CD4-positive, alpha-beta T cell treated with Interleukin-17A for 4 hours (primary cell): ENCODE measurements at places on chromosomes 5 and 9.
A peak's percentile ranks its signal among the peaks of the same experiment; 100 is the strongest.

DNA sequence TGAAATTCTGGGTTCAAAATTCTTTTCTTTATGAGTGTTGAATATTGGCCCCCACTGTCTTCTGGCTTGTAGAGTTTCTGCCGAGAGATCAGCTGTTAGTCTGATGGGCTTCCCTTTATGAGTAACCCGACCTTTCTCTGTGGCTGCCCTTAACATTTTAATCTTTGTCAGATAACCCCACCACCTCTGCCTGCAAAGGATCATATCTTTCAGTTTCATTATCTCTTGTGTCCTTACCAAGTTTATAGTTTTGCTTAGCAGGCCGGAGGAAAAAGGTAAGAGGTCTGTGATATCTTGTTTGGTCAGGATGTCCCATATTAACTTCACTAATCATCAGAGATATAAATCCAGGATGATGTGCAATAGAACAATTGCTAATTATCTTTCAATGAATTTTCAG is 970.2 kb upstream of the TYRP1 start:
- DNase-seq = no peak

- DNase-seq = peak; percentile 73
These were observed 24.3 kb upstream of the POMT1 start for GRCh38 chr9:131478421-131478868.

DNA sequence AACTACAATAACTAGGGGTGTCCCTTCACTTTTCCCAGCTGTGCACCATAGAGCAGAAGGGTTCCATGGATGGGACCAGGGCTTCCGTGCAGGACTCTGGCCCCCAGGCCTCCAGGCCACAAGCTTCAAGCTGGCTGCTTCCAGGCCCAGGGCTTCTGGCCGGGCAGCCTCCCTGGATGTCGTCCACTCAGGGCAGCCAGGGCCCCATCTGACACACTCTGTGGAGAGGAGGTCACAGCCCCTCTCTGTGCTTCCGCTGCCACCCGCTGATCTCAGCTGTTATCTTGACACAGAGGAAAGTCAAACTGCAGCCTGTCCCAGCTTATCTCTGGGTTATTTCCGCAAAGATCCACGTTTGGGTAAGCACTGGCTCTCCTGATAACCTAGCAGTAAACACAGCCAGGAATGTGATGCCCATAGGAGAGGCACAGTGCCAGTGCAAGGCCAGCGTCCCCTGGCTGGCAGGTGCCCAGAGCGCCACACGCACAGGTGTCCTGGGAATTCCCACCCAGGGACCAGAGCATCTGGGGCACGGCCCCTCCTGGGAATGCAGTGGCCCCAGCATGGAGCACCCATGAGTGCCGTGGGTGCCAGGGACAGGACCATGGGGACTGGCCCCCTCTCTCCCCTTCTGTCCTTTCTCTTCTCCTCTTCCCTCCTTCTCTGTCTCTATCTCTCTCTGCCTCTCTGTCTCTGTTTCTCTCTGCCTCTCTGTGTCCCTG is 15.6 kb upstream of the SLC6A19 start:
- DNase-seq = no peak

GRCh38 chr5:52392321-52392720 is 395.4 kb upstream of the ITGA1 start:
- DNase-seq = no peak
